ENCODE measurements at places on chromosomes 16 and 17.

- no peak for DNase-seq
These were observed 12.6 kb downstream of the UBN1 start for GRCh38 chr16:4859900-4860255.

GRCh38 chr17:73325527-73325842 lies 13.7 kb upstream of the CDC42EP4 start:
- no peak for DNase-seq

DNA sequence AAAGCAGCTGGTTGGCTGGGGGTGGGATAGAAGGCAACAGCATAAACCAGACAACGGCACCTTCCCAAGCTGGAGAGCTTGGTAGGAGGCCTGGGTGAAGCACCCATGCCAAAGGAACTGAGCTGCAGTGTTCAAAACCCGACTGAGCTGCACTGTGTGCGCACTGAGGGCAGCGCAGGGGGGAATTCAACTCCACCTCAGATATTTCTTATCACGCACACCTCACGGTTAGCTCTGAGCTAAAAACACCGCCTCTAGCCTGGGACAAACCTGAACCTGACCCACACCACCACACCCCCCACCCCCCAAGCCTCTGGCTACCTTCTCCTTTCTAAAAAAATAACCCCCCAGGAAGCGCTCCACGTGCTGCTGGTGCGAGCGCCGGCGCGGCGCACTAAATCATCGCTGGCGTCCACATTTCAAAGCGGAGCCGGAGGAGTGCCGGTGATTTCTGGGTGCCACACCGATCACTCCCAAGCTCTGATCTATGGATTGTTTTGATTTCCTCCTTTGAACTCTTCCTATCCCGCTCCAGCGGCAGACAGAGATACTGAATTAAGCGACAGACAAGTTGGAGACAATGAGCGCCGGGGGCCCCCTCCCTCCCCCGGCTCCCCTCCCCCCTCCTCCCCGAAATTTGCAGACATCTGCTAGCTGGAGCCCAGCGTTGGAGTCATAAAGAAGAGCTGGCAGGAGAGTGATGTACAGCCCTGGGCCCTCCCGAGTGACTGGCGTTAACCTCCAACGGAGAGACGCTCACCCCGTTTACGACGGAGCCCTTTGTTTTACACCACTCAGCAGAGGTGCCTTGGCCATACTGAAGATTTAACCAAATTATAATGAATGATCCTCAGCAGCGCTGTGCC lies 85.0 kb downstream of the NOG start:
- no peak for DNase-seq

DNA sequence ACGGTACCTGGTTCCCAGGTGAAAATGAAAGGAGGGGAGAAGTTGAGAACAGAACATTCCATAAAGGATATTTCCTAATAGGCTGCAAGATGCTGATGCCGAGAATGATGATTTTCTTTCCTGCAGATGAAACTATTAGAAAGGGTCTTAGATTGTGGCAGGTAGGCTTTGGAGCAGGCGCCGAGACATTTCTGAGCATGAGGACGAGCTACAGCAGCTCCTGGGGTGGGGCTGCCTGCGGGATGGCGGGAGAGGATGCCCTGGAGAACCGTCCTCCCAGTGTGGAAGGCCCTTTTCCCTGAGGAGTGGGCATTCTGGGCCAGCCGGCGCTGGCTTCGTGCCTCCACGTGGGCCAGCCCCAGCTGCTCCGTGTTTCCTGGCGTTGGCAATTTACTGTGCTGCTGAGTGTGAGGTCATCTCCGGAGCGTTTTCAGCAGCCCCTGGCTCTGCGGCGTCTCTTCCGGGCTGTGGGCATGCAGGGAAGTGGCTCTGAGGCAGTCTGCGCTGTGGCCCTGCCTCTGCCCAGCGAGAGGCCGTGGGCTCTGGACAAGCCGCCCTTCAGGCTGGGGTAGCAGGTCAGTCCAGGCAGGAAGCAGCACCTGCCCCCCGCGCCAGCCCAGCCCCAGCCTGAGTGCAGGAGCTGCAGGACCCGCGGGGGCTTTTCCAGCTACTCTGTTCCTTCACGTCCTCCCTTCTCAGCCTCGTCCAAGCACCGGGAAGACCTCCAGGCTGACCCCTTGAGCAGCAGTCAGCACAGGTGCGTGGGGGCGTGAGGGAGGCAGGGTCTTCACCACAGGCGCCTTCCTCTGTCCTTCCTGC lies 12.2 kb downstream of the ENGASE start:
- DNase-seq, result no peak

DNA sequence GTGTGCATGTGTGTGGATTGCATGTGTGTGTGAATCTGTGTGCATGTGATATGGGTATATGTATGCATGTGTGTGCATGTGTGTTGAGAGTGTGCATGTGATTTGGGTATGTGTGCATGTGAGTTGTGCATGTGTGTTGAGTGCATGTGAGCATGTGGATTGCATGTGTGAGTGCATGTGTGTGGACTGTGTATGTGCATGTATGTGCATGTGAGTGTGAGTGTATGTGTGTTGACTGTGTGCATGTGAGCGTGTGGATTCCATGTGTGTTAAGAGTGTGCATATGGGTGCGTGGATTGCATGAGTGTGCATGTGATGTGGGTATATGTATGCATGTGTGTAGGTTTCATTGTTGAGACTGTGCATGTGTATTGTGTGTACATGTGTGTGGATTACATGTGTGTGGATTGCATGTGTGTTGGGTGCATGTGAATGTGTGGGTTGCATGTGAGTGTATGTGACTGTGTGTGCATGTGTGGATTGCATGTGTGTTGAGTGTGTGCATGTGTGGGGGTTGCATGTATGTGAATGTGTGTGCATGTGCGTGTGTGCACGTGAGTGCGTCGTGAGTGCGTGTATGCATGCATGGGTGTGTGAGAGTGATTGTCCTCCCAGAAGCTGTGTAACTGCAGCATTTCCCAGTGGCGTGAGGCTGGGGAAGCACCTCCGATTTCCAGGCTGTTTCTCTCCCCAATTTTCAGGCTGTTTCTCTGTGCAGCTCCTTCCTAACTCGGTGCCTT lies 19.4 kb downstream of the C1QTNF1 start:
- DNase-seq, result no peak

DNA sequence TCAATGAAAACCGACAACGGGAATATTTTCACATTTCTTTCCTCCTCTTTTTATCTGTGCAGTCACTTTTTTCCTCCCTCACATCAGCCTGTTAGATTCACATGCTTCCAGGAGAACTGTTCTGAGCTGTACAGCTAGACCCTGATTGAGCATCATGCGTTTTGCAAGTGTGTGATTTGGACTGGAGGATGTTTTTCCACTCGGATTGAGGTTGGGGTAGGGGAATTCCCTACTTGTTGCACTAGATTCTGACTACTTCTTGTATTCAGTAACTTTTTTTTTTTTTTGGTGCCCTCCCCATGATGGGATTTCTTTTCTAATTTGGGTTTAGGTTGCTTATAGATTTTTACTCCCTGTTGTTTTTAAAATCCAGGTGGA lies 4.8 kb downstream of the MSI2 start:
- DNase-seq, result no peak

DNA sequence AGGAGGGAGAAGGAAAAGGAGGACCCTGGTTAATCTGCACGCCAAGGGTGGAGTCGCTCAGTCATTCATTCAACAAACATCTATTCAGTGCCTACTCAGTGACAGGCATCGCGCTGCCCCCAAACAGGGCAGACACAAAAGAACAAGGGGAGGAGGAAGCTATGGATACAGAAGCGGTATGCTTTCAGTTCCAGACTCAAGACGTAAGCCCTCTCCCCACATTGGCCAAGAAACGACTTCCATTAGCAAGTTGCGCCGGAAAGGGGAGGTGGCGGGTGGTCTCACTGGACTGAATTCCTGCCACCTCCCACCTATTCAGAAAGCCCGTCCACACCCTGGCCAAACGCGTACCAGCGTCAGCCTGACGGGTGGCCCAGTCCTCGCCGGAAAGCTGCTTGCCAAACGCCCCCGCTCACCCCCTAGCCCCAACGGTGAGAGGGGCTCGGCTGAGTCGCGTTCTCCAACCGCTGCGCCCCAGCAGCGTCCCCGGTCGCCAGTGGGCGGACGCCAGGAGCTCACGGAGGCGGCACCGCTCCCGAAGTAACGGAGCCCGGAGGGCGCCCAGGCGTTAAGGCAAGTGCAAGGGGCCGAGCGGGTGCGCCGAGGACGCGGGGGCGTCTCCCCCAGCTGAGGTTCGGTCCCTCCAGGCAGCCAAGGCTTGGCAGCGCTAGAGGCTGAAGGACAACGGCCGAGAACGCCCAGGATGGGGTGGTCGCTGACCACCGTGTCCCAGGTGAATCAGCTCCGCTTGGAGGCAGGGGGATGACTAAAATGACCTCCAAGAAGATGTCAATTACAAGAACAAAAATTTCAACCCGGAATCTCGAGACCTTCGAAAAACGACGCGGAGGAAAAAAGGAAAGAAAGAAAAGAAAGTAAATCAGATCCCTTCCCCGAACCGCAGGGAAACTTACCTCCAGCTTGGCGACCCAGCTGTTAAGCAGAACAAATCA lies 470.7 kb downstream of the SOX9 start:
- DNase-seq, result peak; percentile 49

DNA sequence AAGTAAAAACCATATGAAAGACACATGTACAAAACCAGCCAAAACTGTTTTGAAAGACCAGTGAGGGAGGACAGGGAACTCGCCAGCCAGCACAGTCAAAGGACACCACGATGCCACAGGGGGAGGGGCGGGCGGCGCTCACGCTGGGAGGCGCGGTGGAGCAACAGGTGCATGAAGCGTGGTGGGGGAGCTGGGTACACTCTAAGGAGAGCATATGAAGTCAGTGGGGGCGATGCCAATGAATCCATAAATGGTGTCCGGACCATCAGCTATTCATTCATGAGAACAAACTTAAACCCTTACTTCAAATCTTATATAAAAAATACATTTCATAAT lies 101.0 kb upstream of the DNAH17 start:
- DNase-seq, result no peak

DNA sequence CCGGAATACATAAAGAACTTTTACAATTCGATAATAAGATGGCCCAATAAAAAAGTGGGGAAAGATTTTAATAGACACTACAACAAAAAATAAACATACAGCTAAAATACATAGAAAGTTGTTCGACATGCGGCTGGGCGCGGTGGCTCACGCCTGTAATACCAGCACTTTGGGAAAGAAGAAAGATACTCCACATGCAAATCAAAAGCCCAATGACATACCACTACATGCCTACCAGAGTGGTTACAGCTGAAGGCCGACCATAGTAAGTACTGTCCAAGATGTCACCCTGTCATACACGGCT lies 9.3 kb downstream of the PRCD start:
- no peak for DNase-seq

- DNase-seq, result no peak
These were observed 193.5 kb upstream of the IRX6 start for GRCh38 chr16:55130456-55130855.

- DNase-seq, result peak; percentile 70
These were observed 973 bp upstream of the UBTF start for GRCh38 chr17:44220213-44221083.

DNA sequence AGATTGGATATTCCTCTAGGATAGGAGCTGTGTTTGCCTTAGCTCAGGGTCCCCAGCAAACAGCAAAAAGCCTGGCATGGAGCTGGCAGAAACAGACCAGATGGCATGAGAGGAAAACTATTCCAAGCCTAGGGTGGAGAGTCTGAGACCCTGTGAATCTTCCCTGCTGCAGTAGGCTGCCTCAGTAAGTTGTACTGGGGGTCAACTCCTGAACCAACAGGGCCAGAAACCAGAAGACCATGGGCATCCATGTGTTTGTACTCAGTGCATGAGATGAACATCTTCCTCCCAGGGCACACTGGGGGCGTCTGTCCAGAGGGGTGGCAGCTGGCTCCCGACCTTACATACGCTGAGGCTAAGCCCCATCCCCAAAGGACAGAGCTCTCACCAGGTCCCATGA lies 214.4 kb downstream of the C16orf78 start:
- no peak for DNase-seq

All from lower lobe of right lung (tissue), 2 donors.